ENCODE measurements at places on chromosomes 7 and 10.

DNA sequence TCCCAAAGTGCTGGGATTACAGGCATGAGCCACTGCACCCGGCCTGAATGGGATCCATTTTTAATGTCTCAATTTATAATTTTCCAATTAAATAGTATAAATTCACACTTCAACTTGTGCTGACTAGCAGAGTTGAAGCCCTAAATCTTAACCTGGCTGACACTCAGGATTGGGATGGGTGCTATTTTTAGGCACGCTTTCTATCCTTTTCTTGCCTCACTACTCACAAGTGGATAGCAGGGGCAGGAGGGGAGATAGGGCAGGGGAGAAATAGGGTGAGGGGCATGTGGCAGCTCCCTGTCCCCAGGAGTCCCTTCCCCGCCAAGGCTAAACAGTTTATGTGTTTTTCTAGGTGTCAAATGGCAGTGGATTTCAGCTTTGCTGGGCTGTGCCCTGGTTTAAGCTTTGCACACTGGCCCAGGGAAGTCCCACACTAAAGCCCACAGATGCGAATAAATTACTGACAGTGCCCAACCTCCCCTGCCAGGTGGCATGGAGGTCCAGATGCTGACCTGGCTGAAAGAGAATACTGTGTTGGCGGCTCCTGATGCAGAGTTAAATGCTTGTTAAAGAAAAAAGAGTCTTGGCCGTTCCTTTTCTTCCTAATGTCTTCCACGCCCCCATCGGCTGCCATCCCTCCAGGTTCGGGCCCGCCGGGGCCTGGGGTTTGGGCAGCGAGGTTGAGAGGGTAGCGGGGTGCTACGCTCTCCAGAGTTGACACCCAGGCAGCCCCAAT lies 36.2 kb upstream of the EFCAB10 start:
- DNase-seq = no peak

DNA sequence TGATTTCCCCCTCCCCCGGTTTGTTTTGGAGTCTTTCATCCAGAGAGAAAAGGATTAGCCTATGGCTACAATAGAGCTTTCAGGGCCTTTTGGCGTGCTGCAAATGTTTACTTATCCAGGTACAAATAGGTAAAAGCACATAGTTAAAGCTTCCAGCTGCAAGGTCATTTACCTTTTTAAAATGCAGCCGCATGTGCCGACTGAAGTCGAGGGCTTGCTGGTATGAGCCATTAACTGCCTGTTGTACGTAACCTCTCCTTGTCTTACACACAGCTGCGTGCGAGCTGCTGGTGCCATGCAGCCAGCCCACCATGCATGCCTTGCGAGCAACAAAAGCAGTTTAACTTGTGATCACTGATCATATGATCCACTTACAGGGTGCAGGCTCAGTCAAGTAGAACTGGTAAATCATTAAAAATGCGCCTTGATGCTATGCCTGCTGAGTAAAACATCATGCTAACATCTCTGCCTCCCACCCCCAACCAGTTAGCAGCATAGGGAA lies 866.4 kb downstream of the LRMDA start:
- no peak for DNase-seq

DNA sequence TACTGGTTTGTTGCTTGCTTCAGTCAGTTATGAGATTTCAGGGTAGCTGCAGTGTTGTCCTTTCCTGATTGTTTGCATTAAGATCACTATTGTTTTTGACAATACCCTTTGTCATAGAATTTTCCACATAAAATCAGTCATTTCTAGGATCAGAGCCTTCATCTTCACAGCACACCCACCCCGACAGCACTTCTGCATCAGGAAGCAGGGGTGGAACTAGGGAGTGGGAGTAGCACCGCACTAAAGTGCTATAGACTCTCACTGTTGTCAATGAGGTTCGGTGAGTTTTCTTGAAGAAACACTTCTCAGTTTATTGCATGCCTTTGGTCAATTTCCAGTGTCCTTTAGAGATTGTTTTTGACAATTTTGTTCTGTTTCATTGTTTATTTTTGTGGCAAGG lies 632.5 kb downstream of the AUTS2 start:
- no peak for DNase-seq

DNA sequence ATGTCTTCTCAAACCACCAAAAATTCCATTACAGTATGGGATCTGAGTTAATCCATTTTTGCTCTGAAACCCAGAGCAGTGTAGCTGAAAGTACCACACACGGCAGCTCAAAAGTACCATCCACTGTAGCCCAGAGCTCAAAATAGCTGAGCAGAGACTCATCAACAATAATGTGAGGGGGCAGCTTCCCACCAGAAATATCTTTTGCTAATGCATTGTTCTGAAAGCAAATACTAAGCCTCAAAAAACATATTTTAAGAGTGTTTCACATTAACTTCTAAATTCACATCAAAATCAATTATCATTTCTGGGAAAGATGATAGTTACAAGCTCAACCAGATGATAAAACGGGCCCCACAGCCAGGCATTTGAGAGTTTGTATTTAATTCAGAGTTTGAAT lies 73.7 kb downstream of the ABLIM1 start:
- DNase-seq = no peak

DNA sequence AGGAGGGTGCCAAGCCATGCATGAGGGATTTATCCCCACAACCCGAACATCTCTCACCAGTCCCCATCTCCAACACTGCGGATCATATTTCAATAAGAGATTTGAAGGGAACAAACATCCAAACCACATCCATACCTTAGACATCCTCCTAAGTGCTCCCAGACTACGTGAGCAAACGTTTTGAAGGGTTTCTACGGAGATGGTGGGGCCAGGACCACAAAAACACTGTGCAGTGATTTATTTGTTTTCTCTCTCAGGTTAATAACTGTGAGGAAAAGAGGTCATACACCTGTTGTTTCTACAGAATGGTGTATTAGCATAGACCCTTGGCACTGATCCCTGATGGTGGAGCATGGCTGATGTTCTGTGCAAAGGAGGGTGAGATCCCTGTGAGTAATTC lies 277.8 kb downstream of the FRMD4A start:
- DNase-seq = no peak

DNA sequence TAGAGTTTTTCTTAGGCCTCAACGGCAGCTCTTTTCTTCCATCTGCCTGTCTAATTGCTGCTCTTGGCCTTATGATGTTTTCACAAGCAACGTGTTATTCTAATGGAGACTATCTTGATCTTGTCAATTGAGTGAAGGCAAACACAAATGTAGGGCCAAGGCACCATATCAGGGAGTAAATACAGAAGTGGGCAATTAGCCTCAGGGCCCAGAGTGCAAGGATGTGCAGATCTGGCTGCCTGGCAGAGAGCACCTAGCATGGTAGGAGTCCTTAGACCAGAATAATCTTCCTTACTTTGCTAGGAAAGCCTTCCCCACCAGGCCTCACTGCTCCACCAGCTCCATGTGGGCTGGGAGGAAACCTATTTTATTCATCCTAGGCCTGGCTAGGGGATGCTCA lies 590.9 kb downstream of the LRMDA start:
- no peak for DNase-seq

DNA sequence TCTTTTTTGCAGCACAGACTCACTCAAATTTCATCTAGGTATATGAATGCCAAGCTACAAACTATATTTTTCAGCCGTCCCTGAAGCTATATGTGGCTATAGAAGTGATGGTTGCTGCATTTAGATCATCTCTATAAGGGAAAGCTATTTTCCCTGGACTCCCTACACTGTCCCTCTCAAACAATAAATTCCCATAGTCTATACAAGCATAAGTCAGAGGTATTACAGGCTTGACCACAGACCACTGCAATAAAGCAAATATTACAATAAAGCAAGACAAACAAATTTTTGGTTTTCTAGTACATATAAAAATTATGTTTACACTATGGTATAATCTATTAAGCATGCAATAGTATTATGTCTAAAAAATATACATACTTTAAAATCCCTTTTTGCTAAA lies 1015.5 kb upstream of the LRRN3 start:
- DNase-seq = no peak

- DNase-seq = peak; percentile 15
Measured at GRCh38 chr7:114048386-114049235, 129.8 kb upstream of the PPP1R3A start.

DNA sequence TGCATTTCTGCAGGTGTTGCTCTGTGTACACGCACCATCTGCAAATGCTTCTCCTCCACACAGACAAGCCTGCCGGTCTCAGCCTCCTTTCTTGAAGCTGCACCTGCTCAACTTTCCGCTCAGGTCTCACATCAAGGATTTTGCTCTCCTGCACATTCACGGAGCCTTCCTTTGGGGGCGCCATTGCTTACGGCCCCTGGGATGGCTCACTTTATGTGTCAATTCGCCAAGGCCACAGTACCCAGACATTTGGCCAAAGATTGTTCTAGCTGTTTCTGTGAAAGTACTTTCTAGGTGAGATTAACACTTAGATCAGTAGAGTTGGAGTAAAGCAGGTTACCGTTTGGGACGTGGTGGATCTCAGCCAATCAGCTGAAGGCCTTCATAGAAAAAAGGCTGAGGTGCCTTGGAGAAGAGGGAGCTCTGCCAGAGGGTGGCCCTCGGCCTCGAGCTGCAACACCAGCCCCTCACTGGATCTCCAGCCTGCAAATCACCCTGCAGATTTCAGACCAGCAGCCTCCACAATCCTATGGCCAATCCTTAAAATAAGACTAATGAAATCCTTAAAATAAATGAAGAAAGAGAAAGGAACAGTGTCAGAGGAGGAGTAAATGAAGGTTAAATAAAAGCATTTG lies 39.9 kb upstream of the PPP2R2D start:
- DNase-seq = no peak

GRCh38 chr7:123570390-123571182 lies 13.0 kb upstream of the NDUFA5 start:
- no peak for DNase-seq

GRCh38 chr10:131653554-131654470 lies 247.0 kb upstream of the PPP2R2D start:
- no peak for DNase-seq

DNA sequence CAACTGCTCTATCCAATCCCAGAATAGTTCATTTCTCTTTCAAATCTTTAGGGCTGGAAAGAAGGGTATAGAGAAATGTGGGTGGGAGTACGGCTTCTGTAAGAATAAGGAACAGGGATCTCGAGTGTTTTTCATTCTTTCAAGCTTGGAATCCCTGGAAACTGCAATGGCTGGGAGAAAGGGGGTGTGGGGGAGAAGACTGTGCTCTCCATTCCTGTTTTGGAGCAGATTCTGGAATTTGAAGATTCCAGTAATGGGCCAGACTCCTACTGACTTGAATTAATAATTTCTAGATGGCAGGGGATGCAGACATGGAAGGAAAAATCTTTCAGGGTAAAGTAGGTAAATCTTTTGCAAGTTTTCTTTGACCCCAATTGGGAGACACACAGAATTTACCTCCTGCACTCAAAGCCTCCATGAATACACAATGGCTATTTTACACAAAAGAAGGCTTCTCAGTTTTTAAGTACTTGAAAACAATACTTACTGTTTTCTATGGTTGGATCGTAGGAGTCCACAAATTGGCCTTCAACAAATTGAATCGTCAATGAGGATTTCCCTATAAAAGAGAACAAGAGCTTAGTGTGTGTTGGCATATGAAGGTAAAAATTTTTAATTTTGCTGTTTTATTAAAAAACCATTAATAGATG lies 29.1 kb downstream of the RHEB start:
- DNase-seq = no peak

DNA sequence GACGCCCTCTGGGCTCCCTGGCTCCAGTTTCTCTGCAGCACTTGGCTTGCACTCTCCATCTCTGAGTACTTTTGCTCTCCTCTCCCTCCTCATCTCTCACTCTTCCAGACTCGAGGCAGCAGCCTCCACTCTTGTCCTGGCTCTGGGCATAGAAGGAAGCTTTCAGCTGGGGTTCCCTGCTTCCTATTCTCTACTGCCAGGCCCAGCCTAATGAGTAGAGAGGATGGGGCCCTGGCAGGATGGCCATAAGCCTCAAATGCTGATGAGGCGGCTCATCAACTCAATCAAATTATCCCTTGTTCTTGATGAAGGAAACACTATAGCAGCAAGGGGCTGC lies 55.8 kb downstream of the NEURL1 start:
- DNase-seq = no peak

DNA sequence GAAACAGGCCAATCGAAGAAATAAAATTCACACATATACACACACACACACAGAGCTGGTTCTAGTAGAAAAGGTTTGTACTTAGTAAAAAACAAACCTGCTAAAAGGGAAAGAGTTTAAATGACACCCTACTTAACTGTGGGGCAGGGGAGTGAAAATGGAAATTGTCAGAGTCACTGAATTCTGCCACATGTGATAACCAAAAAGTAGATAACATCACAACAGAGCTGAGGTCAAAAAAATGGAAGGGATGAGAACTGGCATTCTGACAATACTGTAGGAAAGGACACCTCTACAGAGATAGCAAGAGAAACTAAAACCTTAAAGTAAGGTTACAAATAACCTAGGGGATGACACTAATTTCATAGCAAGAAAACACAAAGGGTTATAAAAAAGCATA lies 74.6 kb downstream of the CACUL1 start:
- DNase-seq = no peak

DNA sequence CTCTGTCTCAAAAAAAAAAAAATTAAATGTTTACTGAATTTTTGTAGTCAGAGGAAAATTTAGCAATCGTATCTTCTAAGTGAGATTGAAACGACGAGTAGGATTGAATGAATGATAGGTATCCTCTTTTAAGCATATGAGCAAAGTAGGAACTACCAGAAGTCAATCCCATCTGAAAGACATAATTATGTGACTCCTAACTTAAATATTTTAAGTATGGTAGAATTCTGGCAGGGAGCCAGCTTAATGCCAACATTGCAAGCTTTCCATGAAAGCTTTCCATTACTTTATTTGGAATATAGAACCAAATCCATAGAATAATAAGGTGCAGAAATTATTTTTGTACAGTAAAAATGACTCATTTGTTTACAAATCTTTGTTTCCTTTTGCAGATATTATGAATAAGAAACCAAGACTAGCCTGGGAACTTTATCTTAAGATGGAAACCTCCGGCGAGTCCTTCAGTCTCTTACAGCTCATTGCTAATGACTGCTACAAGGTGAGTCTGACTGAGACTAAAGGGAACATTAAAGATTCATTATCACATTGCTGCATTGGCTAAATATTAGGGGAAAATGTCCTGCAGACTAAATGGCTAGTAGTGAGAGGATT lies 50.2 kb upstream of the UBN2 start:
- no peak for DNase-seq

DNA sequence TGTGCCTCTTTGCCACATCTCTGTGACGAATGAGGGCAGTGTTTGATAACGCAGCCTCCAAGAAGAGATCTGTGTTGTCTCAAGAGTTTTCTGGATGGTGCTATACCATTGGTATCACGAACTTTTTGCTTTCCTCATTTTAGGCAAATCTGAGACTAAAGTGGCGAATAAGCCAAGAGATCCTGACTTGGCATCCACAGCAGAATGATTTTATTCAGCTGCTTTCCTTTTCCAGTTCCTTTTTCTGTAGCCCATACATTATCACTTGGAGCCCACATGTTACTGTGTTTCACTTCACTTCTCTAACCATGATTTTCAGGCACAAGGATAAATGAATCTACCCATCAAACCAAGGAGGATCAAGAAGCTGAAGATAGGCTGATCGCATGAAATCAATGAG lies 177.9 kb upstream of the PTN start:
- DNase-seq = no peak

GRCh38 chr7:88386665-88387156 lies 80.0 kb upstream of the STEAP4 start:
- DNase-seq = no peak

GRCh38 chr7:139725077-139725476 lies 52.7 kb downstream of the HIPK2 start:
- DNase-seq = no peak

GRCh38 chr7:157320608-157320980 lies 16.2 kb upstream of the DNAJB6 start:
- no peak for DNase-seq
